ENCODE measurements at places on chromosomes 12 and 14.

DNA sequence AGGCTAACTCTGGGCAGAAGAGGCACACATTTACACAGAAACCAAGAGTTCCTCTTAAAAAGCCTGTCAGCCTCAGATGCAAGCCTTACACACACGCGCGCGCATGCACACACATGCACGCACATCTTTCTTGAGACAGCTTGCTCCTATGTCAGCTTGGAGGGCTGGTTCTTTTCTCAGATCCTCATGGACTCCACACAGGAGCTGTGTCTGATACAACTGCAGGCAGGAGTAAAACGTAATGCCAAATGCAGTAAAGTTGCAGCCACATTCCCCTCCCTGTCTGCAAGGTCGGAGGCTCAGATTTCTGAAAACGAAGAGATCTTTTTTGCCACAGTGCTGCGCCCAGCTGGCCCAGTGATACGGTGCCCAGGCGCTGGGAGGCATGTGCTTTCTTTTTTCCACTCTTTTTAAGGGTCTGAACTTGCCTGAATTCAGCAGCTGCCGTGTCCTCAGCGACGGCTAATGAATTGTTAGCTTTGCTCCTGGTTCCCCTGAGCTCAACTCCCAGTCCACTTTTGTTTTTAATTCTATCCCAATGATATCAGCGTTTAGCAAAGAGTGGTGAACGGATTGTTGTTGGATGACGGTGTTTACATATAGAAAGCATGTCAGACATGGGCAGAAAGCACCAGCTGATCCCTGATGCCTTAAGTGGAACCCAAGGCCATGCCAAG lies 72.9 kb upstream of the FOXN3 start:
- no peak for DNase-seq

GRCh38 chr12:124248941-124249825 lies 45.7 kb upstream of the RFLNA start:
- no peak for DNase-seq

GRCh38 chr12:6332459-6332858 lies 9.4 kb downstream of the TNFRSF1A start:
- peak; percentile 26 for DNase-seq

DNA sequence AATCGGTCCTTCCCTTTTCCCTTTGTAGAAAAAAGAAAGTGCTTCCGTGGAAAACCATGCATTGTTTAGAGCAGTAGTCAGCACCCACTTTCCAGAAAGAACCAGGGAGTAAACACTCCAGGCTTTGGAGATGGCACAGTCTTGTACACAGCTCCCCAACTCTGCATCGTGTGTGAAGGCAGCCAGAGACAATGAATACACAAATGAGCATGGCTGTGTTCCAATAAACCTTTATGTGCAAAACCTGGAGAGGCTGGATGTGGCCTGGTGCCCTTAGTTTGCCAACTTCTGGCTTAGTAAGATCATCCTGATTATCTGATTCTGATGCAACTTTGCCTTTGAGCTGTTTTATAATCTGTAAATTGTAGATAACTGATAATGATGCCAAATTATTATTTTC lies 463.4 kb upstream of the TMEM132C start:
- DNase-seq: no peak

- no peak for DNase-seq
Measured at GRCh38 chr12:88573583-88573982, 6.7 kb downstream of the KITLG start.

- DNase-seq: no peak
Measured at GRCh38 chr14:32298346-32298745, 30.8 kb upstream of the AKAP6 start.

DNA sequence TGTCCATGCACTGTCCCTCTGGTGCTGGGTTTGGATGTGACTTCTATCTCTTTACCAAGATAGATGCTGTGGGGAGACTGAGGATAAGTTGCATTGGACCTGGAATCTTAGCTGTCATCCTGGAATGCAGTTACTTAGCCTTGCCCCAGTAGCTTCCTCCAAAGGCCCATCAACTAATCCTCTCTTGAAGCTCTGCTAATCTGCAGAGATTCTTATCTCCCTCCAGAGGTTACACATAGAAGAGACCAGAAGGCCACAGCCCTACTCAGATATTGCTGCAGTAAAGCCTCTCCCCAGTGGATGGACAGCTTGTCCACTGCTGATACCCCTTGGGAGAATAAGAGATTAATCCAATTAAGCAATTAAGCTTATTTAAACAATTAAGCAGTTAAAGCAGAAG lies 867.2 kb downstream of the BCL11B start:
- no peak for DNase-seq

- DNase-seq: peak; percentile 48
Measured at GRCh38 chr14:102629808-102630350, 37.4 kb downstream of the RCOR1 start.

- peak; percentile 87 for DNase-seq
Measured at GRCh38 chr12:131949431-131950181, at the start of gene EP400. EP400 (plus strand) TSS chr12:131949942; CDS start chr12:131960620, 10,678 bp downstream.

GRCh38 chr12:27469176-27469736 lies 22.7 kb downstream of the SMCO2 start:
- no peak for DNase-seq

Measured in AML-193 (cell line).